ENCODE measurements at places on chromosomes 2 and 18.
A peak's percentile ranks its signal among the peaks of the same experiment; 100 is the strongest.

GRCh38 chr2:234763002-234763873, 188.6 kb upstream of the SH3BP4 start:
- DNase-seq, result no peak

DNA sequence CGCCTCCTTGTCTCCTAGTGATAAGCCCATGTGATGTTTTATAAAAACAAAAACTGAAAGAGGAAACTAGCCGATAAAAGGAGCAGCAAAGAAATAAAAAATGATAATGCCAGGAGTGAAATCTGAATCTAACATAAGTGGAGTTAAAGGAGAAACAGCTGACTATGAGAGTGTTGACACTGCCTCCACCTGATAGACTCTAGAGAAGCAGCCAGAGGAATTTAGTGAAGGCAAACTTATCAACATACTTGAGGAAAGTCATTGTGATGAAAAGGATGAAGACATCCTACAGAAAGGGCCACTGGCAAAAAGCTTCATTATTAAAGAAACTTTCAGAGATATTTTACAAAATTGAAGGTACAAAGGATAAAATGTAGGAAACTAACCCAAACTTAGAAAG, 1.9 kb downstream of the M1AP start:
- no peak for DNase-seq

DNA sequence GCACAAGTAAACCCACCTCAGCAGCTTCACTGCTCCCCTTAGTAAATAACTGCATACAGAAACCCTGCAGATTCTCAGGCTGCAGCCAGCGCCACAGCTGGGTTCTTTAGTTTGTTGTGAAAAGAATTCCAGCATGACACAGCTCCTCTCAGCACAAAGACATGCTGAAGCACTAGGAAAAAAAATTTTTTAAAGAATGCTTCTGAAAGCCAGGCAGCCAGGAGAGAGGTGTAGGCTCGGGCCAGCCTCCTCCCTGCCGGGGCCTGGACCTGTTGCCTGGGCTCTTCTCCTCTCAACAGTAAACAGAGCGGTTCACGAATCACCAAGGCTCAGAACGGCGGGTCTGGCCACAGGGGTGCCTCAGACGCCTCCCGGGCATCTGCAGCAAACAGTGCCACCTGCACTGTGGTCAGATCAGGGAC, 95.7 kb upstream of the POU3F3 start:
- no peak for DNase-seq

DNA sequence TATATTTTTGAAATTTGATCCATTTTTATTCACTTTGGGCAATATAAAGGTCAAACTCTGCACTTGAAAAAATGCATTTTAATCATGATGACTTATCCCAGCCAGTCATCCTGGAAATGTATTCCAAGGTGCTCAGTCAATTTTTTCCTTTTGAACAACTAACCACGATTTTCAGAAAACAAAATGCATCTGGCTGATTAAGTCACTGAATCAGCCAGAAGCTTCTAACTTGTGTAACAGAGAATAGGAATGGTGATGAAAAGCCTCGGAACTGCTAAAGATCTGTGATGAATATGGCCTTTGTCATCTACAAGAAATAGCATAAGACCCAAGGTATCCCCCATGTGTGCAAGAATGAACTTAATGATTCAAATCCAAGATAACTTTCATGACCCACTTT, 572.7 kb downstream of the EPHA4 start:
- DNase-seq, result no peak

DNA sequence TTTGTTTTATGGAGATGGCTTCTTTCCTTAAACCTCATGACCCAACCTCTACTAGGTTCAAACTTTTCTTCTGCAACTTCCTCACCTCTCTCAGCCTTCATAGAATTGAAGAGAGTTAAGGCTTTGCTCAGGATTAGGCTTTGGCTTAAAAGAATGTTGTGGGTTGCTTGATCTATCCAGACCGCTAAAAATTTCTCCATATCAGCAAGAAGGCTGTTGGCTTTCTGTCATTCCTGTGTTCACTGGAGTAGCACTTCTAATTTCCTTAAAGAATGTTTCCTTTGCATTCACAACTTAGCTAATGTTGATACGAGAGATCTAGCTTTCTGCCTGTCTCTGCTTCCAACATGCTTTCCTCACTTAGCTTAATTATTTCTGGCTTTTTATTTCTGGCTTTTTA, 58.1 kb upstream of the KYNU start:
- no peak for DNase-seq

GRCh38 chr18:44601447-44601846, 79.2 kb upstream of the SETBP1 start:
- no peak for DNase-seq

- no peak for DNase-seq
These were observed 180.4 kb downstream of the CYRIA start for GRCh38 chr2:16485251-16485650.

DNA sequence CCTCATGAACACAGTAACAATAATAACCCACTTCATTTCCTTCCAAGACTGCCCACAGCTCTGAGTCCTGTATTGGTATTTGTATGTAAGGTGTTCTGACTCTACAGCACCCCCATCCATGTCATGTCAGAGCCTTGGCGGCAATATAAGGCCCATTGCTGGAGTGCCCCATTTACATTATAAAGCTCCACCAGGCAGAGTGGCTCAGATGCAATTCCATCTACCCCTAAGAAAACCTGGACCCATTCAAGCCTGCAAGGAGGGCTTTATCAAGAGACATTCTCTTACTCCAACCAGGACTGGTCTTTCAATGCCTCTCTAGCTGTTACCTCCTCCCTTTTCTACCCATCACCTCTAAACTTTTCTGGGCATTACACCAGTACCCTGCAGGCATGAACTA, 101.6 kb downstream of the ANTXR1 start:
- no peak for DNase-seq

DNA sequence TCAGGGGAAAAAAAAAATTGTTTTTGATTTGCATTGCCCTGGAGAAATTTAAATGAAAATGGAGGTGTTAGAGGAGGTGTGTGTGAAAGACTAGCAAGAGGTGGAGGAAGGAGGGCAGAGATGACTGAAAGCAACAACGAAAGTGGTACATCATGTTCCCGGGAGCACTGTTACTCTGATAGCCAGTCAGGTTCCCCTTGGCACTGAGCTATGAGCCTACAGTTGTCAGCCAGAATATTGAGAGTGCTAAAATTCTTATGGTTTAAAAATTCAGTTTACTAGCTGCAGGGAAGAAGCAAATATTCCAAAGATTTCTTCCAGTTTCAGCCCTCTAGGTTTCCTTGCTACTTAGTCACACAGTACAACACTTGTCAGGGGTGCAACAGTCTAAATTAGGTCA, 366.7 kb upstream of the DLGAP1 start:
- DNase-seq, result no peak

GRCh38 chr18:2655178-2655953, at the start of gene SMCHD1:
Gene SMCHD1 (plus strand): TSS chr18:2655726. CDS start chr18:2656076, 350 bp downstream.
- peak; percentile 93 for DNase-seq

DNA sequence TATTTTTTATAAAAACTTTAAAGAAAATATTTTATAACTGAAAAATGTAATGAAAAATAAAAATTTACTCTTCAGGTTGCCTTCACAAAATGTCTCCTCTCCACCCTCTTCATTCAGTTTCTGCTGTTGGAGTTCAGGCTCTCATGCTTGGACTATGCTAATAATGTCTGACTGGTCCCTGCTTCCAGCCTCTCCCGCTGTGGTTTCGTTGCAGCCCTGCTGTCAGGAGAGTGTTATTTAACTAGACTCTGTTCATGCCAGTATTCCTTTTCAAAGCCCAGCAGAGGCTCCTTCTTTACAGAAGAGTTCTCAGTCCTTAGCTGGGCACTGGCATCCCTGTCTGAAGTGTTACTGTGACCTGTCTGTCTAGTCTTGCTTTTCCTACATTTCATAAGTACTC, 40.4 kb downstream of the CLIP4 start:
- DNase-seq, result no peak

DNA sequence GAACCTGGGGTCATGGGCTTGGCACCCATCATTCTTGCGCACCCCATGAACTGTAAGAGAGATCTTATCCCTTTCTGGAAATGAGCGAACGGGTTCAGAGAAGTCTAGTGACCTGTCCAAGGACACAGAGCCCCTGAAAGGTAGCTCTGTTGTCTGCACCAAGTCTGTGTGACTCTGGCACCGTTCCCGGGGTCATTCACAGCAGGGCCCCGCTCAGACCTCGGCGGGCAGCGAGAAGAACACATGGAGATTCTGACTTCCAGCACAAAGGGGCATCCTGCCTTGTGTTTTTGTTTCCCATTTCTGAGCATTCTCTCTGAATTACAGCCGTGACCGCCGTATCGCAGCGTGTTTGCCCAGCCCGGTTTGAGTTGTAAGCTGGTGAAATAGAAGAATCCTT, 231.7 kb downstream of the KLHL29 start:
- DNase-seq, result no peak

DNA sequence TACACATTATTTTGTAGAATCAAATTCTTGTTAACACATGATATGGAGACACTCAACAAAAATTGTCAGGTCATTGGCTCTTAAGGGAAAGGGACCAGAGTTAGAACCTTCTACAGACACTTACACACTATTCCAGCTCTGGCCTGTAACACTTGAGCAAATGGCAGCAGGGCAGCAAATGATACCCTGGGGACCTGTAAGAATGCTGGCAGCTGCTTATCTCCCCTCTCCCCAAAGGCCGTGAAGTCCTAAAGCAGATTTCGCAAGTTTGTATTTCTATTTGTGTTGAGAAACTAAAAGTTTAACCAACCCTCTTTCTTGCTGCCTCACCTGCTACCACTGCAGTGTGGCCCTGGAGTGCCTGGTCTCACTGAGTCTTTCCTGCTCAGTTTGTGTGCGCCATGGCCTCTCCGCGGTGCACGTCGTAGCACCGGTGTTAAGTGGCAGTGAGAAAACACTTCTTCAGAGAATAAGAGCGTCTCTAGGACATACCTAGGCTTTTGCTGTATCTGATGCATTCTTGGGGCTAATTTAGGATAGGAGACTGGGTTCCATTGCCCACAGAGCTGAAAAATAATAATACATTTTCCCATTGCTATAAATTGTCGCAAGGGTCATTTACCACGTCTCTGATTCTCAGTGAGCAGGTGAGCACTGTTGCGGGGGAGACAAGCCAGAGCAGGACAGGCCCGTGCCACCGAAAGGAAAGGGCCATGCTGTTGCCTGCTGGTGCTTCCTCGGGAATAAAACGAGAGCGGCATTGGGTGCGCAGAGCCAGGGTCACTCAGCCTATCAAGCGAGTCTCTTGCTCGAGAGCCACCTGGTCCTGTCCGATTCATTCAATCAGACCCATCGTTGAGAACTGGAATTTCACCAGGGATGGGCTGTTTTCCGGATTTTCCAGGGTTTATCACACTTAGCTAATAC, 204.9 kb downstream of the PTGR3 start:
- no peak for DNase-seq

GRCh38 chr2:43370146-43370545, 143.7 kb upstream of the ZFP36L2 start:
- no peak for DNase-seq

DNA sequence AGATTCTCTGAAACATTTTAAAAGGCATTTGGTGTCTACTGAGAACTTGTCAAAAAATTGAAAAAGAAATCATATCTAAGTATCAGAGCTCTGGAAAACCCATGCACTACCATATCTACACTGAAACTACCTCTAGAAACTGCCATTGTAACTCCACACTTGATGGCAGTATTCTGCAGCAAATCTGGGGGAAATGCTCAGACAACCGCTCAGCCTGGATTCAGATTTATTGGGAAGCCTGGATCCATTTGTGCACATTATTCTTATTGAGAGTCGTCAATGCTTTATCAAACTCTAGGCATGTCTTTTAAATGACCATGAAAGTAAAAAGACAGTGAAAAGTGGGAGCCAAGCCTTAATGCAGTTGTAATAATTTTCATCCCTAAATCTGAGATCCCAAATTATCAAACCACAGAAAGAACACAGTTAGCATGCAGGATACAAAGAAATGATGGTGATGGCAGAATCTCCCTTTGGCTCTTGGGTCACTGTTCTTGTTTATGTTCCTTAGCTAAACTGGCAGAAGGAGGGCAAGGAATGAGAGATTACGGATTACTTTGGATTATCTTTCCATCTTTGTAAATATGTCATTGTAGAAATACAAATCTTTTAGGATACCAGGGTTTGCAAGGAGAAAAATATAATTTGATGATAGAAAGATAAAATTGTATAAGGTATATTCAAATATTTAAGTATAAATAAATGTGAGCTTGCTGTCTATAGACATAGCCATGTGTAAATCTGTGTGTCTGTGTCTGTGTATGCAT, 512.1 kb upstream of the SYT4 start:
- DNase-seq, result no peak

DNA sequence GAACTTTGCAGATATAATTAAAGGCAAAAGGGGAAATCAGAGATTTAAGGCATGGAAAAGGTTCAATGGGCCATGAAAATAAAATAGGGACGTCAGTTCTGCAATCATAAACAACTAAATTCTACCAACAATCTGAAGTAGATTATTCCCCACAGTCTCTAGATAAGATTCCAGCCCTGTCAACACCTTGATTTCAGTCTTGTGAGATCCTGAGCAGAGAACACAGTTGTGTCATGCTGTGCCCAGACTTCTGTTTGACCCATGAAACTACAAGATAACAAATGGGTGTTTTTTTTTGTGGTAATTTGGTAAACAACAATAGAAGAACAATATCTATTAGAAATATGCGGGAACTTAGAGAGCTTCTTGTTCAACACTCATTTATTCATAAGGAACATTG, 66.2 kb upstream of the RIT2 start:
- DNase-seq, result no peak

GRCh38 chr18:9772847-9773677, 65.0 kb downstream of the RAB31 start:
- DNase-seq, result no peak

DNA sequence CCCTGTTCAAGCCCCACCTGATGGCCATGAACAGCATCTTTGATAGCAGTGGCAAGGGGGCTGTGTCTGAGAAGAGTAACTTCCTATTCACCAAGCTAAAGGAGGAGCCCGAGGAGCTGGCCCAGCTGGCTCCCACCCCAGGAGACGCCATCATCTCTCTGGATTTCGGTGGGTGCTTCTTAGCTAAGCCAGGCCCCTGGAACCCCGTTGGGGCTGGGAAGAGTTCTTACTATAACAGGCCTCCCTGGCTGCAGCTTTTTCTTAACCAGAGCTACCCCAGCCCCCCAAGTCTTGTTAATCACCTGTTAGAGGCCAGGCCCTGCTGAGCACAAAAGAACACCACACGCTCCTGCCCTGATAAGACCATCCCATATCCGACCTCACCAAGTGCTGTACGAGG, 79.4 kb downstream of the EPAS1 start:
- DNase-seq, result no peak

DNA sequence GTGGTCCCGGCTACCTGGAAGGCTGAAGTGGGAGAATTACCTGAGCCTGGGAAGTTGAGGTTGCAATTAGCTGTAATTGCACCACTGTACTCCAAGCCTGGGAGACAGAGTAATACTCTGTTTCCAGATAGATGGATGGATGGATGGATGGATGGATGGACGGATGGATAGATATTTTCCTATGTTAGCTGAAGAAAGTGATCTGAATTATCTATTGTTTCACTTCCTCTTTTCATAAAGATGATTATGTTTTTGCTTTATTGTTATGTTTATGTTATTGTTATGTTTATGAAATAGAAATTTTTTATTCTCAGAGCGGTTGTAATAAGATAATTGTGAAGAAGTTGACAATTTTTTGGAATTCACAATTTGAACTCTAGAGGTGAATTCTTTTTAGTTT, 33.3 kb upstream of the TTC27 start:
- DNase-seq, result no peak

GRCh38 chr2:190875891-190876290, 4.7 kb upstream of the GLS start:
- DNase-seq, result no peak

Measured in tibial artery (tissue), 4 donors.